ENCODE measurements at places on chromosomes 3 and 15.

GRCh38 chr3:27914199-27914598, 192.1 kb upstream of the EOMES start:
- DNase-seq = no peak

GRCh38 chr3:59081071-59081470, 31.2 kb upstream of the CFAP20DC start:
- no peak for DNase-seq

GRCh38 chr3:52525680-52526561, 7.7 kb downstream of the NT5DC2 start:
- DNase-seq = no peak

DNA sequence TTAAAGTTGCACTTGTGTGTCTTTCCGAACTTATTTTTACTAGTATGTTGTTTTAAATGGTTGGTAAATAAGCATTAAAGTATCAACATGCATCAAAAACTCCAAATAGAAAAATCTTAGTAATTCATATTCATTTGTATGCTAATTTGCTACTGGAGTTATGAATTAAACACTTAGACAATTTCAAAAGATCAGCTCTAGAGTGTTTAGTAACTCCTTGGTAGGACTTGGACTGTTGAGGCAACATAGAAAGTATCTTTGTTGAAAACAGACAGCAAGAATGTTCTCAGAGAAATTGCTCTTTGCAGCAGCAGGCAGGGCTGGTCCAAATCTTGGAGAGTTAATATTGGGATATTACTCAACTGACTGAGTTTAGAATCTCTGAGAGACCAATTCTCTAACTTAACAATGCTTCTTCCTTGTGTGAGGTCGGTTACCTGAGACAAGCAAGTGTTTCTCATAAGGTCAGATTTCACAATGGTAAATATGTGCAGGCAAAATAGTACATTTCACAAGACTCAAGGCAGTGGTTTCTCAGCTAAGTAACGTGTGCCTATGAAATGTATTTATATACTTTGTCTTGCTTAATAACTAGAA, 147.8 kb upstream of the IL12A start:
- no peak for DNase-seq

DNA sequence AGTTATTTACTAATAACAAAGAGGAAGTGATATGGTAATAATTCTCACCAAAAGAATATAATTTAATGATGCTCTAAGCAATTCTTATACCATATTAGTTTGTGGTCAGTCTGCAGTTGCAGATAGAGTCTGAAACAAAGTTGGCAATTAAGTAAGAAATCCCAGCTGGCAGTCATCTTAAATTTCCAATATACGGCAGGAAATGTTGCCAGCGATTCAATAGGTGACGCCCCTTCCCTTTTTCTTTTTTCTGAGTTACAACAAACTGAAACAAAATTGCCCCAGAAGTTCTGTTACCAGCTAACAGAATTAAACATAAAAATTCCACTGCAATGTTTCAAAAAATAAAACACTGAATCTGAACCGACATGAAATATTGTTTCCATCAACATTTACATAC, 26.7 kb downstream of the LRRFIP2 start:
- DNase-seq = no peak

- DNase-seq = no peak
Observed at GRCh38 chr15:38691965-38692788, 127.6 kb upstream of the RASGRP1 start.

- no peak for DNase-seq
Observed at GRCh38 chr3:187618722-187619121, 51.5 kb downstream of the SST start.

GRCh38 chr3:133692759-133693158, 31.0 kb upstream of the TOPBP1 start:
- DNase-seq = no peak

GRCh38 chr3:182309120-182309519, 484.2 kb upstream of the ATP11B start:
- no peak for DNase-seq

DNA sequence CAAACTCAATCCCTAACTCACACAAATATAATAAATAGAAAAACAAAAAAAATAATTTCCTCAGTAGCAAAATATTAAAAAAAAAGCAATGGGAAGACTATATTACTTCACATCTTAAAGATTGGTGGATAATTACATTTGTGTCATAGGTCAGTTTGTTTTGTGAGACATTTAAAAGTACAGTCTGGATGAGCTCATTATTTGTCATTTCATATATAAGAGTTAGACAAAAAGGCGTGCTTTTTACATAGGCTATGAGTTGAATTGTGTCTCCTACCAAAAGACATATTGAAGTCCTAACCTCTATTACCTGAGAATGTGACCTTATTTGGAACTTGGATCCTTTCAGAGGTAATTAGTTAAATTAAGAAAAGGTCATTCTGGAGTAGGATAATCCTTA, 710.1 kb upstream of the CBLB start:
- no peak for DNase-seq
